Esophagus muscularis mucosa (tissue), 4 donors: ENCODE measurements at places on chromosomes 1 and 21. TPM values are rescaled to one million over a fixed set of nuclear protein-coding genes. Genes with fewer than 3 reads are reported as not detected.

S100A2 gene
- total RNA-seq, result 0.34 TPM

RHOU gene
- 36.0 TPM for total RNA-seq

FCRL2 gene
- 0.50 TPM for total RNA-seq

- DNase-seq, result no peak
- peak overlapping the region; percentile 39 for H3K27ac ChIP-seq
- H3K36me3 ChIP-seq, result no peaks in the 10 kb centered on the region
- peaks cover 28% of the 10 kb centered on the region for H3K4me1 ChIP-seq
- H3K27me3 ChIP-seq, result no peaks in the 10 kb centered on the region
Measured at GRCh38 chr1:193113258-193113991, 8.2 kb upstream of the GLRX2 start.

- H3K4me1 ChIP-seq, result no peaks in the 10 kb centered on the region
- no peaks in the 10 kb centered on the region for H3K27me3 ChIP-seq
- no peak overlapping the region for H3K4me3 ChIP-seq
- H3K27ac ChIP-seq, result no peak overlapping the region
Measured at GRCh38 chr1:179288977-179289376, 4.6 kb upstream of the SOAT1 start.
